ENCODE measurements at places on chromosomes 5 and 9.

- DNase-seq: no peak
These were observed 2.3 kb upstream of the IL17B start for GRCh38 chr5:149381261-149381985.

DNA sequence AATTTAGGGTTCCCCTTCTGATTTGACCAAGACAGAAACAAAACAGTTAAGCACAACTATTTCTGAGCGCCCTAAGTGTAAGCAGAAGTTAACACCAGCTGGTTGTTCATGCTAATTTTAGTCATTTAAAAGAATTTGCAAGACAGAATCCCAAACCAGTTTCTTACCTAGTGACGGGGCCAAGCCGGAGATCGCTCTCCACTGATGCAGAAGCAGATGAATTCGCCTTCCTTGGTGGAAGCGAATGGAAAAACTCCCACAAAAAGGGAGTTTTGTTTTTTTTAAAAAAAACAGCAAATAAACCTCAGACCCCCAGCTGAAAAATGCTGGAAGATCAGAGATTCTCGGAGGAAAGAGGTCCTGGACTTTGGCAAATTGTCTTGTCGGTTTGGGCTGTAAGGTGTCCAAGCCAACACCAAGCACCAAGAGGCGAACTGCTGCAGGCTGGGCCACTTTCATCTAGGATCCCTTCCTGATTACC, 47.4 kb upstream of the GLDC start:
- no peak for DNase-seq

DNA sequence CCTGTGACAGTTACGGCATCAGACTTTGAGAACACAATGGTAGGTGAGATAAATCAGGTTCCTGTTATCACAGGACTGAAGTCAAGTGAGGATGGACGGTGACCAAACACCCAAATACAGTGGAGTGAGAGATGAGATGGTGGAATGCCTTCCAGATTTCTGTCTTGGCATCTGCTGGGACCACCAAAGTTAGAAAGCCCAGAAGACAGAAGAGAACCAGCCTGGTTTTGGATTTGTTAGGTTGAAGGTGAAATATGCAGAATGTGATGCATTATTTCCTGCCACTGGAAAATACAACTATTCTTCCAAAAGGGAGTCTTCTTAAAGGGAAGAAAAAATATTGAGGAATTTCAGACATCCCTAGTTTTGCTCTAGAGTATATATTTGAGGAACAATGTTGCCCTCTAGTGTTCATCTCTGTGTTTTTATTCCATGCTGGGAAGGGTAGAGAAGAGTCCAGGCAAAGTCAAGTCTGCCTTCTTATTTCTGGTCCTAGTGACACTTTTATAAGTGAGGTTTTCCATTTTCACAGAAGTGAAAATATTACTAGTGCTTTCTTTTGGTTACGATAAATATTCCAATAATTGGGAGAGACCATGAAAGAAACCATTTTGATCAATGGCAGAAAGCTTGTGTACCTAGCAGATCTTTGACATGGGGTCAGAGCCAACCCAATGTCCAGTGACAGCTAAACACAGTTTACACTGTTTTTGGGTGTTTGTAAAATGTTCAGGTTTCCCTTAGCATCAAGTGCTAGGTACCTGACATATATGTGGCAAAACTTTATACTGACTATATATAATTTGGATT, 142.3 kb upstream of the ANKH start:
- DNase-seq: no peak

DNA sequence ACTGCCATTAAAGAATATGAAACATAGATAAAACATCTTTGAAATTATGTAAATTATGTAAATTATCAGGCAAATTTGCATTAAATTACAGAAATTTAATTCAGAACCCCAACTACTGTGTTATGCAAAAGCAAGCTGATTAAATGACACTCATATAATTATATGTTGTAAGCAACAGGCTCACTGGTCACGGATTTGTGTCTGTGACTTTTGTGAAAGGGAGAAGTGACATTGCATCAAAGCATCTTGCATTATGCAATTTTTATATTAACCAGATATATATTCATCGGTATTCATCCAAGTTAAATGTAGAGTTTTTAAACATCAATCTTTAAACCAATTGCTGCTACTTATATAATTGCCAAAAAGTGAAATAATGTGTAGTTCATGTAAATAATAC, 13.0 kb upstream of the GLIPR2 start:
- no peak for DNase-seq

DNA sequence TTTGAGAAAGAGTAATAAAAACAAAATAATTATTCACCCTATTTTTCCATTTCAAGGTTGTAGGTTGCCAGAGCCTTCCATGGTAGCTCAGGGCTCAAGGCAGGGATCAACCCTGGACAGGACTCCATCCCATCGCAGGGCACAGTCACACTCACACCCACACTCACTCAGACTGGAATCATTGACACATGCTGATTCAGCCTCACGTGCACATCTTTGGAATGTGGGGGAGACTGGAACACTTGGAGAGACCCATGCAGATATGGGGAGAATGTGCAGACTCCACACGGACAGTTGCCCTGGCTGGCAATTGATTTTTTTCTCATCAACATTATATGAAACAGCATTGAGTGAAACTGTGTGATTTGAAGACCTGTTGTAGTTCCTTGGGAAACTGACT, 234.1 kb downstream of the ADGRV1 start:
- no peak for DNase-seq

DNA sequence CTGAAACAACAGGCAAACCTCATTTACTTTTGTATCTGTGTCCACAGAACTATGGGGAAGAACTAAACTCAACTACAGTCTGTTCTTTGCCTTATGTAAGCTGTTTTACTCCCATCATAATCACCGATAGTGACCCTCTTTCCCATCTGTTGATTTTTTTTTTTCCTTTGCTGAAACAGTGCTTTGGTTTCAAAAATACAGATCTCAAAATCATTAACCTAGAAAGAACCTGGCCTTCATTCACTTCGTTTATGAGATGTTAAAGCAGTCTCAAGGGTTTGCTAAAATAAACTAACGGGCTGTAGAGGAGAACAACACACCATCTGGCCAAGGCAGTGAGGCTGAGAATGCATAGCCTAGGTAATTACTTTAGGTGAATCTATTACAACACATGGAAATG, 706.6 kb upstream of the ZNF608 start:
- no peak for DNase-seq

- DNase-seq: no peak
These were observed 18.6 kb downstream of the PSD2 start for GRCh38 chr5:139814191-139814601.

GRCh38 chr5:143010351-143010750, 240.2 kb downstream of the ARHGAP26 start:
- DNase-seq: no peak

GRCh38 chr5:137752905-137753690, 1.1 kb downstream of the HNRNPA0 start:
- peak; percentile 7 for DNase-seq

- DNase-seq: no peak
These were observed 3.9 kb upstream of the BTNL9 start for GRCh38 chr5:181035991-181036815.

- no peak for DNase-seq
These were observed 271.5 kb upstream of the C9orf72 start for GRCh38 chr9:27844797-27845196.

DNA sequence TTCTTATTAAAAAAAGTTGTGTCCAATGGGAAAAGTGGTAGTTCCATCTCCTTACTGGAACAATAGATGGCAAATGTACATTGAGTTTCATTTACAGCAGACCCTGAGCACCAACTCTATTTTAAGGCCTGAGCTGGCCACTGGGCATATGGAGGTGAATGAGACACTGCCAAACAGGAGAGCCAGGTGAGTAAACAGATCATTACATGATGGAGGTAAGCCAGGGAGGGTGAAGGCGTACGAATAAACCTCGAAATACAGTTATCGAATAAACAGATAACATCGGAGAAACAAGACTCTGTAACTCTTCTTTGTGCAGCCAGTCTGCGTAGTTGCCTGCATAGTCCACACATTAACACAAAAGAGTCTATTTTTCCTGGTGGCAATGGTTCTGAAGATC, 446.4 kb upstream of the KLF4 start:
- DNase-seq: no peak

DNA sequence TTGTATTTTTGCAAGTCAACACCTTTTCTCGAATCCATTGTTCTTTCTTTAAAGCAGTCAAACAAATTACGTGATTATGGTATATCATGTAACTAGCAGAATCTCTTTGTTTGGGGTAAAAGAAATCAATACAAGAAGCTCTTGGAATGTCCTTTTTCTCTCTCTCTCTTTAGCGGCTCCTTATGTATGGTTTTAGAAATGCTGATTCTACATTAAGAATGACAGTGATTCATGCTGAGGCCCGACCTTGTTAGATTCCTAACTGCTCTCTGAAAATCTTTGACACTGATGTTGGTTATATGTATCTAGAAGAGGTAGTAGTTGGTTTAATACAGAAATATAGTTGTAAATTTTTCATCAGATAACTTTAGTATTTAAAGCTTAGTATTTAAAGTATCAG, 76.4 kb downstream of the SNX24 start:
- no peak for DNase-seq

DNA sequence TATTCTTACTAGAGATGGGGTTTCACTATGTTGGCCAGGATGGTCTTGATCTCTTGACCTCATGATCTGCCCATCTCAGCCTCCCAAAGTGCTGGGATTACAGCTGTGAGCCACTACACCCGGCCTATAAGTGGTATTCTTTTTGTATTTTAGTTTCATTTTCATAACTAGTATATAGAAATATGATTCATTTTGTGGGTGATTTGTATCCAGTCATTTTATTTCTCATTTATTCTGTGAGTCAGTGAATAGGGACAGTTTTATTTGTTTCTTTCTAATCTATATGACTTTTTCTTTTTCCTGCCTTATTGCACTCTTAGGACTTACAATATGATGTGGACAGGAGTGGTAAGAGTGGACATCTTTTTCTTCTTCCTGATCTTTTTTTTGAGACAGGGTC, 112.9 kb downstream of the AOPEP start:
- no peak for DNase-seq

DNA sequence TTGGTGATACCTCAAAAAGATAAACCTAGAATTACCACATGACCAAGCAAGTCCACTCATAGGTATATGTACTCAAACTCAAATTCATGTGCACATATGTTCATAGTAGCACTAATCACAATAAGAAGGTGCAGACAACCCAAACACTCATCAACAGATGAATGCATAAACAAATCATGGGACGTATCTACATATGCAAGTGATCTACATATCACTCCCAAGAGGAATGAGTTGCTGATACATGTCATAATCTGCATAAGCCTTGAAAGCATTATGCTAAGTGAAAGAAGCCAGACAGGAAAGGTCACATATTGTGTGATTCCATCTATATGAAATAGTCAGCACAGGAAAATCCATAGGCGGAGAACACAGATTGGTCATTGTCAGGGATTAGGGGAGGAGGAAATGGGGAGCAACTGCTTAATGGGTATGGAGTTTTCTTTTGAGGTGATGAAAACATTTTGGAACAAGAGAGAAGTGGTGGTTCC, 10.6 kb upstream of the GPX8 start:
- no peak for DNase-seq

GRCh38 chr5:5353681-5354080, 68.8 kb upstream of the ICE1 start:
- DNase-seq: no peak

- no peak for DNase-seq
These were observed 27.9 kb upstream of the LPCAT1 start for GRCh38 chr5:1551426-1552301.

- no peak for DNase-seq
These were observed 13.9 kb downstream of the REXO4 start for GRCh38 chr9:133403766-133404453.

- DNase-seq: no peak
These were observed 25.9 kb upstream of the CFAP157 start for GRCh38 chr9:127680846-127681245.

DNA sequence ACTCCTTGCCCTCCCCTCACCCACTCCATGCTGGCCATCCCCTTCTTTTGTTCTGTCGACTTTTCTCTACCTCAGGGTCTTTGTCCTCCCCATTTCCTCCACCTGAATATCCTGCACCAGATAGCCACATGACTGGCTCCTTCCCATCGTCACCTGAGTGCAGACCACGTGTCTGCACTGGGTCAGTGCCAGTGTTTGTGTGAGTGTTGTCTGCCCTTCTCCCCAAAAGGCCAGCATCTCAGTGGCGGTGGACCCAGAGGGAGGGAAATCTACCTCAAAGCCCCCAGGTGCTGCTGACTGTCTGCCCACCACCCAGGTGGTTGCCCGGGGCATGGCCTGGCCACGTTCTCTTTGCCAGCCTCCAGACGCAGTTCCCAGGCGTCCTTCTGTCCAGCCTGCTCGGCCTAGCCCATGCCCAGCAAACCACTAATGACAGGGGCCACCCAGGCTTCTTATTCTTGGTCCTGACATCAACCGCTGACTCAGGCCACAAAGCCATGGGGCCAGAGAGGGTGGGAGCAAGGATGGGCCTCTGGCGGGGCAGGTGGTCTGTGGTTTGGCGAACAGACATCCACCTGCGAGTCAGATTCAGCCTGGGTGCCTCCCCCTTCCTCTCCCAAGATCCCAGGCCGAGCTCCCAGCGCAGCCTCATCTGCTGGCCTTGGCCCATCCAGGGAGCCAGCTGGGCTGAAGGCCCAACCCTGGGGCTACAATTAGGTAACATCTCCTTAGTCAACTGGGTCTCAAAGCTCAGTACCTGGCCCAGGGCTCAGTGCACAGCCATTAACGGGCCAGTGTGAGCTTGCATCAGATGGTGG, 5.5 kb upstream of the NINJ1 start:
- DNase-seq: no peak

- DNase-seq: no peak
These were observed 7.6 kb downstream of the SLC1A1 start for GRCh38 chr9:4497855-4498254.

GRCh38 chr5:160342413-160342941, 27.9 kb downstream of the C1QTNF2 start:
- DNase-seq: no peak

DNA sequence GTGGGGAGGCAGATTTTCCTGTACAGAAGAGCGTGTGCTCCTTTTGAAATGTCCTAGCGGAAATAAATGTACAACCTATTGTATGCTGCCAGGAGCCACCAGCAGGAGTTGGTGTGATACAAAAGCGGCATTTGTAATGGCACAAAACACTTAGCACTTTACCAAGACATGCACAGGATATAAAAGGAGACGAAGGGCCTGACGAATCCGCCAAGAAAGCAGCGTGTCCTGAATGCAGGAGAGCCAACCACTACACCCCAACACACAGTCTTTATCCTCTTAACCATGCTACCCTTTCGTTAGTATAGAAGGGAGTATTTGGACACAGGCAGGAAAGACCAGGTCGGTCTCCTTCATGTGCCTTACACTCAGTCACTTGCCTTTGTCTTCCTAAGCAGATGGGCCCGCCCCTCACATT, 218.1 kb downstream of the TRIM32 start:
- no peak for DNase-seq

DNA sequence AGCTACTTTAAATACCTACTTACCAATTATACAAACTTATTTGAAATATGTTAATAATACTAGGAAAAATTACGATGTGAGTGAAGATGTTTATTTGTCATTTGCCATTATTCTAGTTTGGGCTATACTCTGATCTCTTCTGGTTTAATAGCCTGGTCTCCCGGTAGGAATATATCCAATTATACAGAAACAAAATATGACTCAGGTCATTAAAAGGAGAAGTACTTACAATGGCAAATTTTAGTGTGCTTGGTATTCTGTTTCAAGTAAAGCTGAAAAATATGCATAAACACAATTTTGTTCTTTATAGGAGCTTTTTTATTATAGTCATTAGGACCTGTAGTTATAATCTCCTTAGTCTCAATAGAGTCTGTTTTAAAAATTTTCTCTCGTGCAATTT, 176.8 kb downstream of the SLCO4C1 start:
- no peak for DNase-seq
